ENCODE measurements at places on chromosomes 16 and 17.

- no peak for DNase-seq
These were observed 825 bp downstream of the HASPIN start for GRCh38 chr17:3724378-3725077.

DNA sequence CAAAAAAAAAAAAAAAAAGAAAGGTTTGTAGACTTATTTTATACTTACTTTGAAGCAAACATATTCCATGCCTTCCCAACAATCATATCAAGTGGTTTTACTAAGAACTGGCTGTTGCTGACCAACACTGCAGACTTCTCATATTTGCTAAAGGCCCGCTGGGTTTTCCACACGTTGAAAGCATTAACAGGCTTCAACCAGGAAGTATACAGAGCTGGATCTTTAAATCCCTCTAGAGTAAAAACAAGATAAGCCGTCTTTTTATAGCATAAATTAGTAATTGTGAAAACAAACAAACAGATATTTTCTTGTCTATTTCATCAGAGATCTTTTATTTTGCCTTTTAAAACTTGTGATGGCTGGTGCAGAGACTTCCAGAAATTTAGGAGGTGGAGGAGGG, 29.1 kb downstream of the TUBD1 start:
- no peak for DNase-seq

DNA sequence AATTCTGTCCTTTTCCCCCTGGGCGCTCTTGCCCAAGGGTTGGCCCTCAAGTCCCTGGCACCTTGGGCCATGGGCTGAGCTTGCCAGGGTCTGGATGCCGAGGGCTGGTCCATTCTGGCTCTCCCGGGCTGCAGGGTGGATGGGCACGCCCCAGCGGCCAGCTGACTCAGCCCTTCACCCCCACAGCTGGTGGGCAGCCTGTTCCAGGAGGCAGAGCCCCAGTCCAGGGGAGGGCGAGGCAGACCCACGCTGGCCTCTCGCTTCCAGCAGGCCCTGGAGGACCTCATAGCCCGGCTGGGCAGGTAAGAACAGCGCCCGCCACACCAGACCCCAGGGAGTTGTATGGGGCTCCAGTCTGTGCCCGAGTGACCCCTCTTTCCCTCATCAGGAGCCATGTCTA, 15.0 kb downstream of the MYO15B start:
- no peak for DNase-seq

GRCh38 chr17:39462631-39463375, 1.5 kb downstream of the CDK12 start:
- no peak for DNase-seq

- peak; percentile 18 for DNase-seq
These were observed at the start of gene P2RX1 for GRCh38 chr17:3915995-3916696. Gene P2RX1, minus strand, starts transcription at chr17:3916465. Its CDS starts 240 bp downstream, at chr17:3916225.

DNA sequence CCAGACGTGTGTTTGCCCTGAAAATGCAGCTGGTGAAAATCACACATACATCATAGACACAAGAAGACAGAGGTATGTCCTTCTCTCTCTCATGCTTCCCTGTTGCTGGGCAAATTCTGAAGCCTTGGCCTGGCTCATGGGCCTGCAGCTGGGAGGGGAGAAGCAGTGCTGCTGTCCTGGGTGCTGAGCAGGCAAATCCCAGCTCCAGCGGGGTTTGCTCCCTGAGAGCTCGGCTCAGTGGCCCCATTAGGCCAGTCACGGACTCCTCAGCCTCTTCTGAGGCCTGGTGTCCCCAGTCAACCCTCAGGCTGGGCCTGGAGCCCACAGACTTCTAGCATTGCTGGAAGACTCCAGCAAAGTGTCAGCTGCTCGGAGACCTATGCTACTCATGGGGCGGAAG, 11.7 kb downstream of the RHBDL3 start:
- DNase-seq, result no peak

DNA sequence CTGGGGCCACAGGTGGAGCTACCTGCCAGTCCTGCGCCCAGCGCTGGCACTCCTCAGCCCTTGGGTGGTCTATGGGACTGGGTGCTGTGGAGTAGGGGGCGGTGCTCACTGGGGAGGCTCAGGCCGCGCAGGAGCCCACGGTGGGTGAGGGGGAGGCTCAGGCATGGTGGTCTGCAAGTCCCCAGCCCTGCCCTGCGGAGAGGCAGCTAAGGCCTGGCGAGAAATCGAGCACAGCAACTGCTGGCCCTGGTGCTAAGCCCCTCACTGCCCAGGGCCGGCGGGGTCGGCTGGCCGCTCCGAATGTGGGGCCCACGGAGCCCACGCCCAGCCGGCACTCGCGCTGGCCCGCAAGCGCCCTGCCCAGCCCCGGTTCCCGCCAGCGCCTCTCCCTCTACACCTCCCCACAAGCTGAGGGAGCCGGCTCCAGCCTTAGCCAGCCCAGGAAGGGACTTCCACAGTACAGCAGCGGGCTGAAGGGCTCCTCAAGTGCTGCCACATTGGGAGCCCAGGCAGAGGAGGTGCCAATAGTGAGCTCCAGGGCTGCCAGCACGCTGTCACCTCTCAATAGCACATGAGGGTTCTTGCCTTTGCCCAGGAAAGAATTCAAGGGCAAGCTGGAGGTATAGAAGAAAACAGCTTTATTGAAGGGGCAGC, 11.0 kb upstream of the EEF2KMT start:
- DNase-seq, result no peak

DNA sequence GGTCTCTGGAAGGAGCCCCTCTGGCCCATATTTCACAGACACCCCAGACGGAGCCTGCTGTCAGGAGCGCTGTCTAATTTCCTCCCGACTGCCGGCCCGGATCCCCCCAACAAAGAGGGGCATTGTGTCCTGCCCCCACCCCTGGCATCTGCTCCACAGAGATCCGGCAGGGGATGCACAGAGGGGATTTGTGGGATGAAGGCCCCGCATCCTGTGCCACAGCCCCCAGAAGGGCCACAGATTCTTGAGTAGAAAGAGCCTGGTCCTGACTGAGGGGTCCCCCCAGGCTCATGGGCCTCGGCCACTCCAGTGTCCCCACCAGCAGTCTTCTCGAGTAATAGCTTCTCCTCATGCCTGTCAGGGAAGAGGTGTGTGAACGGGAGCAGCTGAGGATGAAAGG, 29.5 kb downstream of the MEOX1 start:
- DNase-seq, result no peak

DNA sequence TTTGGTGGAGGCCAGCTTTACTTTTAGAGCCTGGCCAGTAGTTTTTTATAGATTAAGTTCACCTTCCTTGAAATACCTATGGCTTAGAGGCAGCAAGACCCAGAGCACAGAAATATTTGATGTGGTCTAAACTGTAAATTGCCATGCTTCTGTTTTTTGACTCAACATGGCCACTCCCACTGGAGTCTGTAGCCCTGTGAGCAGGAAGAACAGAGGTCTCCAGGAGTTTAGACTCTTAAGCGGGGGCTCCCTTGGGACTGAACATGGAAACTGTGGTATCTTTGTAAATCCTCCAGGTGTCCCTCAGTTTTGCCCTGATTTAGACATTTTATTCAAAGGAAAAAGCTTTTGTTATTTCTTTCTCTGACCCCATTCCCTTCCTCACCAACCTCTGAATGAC, 145.6 kb downstream of the FTO start:
- no peak for DNase-seq

- DNase-seq, result no peak
These were observed 98.6 kb downstream of the KPNA2 start for GRCh38 chr17:68134046-68134637.

GRCh38 chr16:79876332-79876730, 275.8 kb upstream of the MAF start:
- DNase-seq, result no peak

DNA sequence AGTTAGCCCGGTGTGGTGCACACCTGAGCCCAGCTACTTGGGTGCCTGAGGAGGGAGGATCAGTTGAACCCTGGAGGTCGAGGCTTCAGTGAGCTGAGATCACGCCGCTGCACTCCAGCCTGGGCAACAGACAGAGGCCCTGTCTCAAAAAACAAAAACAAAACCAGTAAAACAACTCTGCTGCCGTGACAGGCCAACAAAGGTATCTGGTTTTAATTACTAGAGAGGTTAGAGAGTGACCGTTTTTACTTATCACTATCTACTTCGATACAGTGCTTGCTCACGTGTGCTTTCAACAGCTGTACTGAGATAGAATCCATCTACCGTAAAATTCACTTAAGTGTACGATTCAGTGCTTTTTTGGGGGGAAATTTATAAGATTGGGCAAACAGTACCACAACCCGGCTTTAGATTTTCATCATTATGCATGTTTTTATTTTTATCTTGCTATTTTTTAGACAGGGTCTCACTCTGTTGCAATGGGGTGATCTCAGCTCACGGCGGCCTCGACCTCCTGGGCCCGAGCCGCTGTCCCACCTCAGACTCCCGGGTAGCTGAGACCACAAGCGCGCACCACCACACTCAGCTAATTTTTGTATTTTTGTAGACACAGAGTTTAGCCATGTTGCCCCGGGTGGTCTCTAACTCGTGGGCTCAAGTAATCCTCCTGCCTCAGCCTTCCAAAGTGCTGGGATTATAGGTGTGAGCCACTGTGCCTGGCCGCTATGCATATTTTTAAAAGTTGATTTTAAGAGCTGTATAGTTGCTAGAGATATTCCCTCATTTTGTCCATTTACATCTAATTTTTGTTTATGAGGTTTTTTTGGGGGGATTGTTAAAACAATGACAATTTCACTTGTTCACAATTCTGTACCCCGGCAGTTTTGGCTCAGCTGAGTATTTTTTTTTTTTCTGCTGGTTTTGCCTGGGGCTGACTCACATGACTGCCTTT, 30.9 kb downstream of the SERPINF1 start:
- no peak for DNase-seq

- no peak for DNase-seq
These were observed 291.8 kb downstream of the SOX9 start for GRCh38 chr17:72412650-72413076.

- DNase-seq, result peak; percentile 40
These were observed 150.7 kb downstream of the SOCS1 start for GRCh38 chr16:11105038-11105903.

DNA sequence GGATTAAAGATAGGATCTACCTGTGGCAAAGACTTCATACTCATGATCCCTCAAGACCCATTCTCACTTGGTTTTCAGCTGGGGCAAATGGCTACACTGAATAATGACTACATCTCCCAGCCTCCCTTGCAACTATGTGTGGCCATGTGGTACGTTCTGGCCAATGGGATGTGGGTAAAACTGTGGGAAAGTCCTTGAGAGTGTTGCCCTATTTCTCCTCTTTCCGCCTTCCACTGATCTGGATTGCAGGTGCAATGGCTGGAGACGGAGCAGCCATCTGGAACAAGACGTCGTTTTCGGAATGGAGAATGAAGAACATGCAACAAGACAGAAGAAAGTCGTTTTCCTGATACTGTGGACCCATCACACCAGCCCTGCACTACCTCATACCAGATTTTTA, 48.5 kb downstream of the HAPSTR1 start:
- DNase-seq, result no peak

DNA sequence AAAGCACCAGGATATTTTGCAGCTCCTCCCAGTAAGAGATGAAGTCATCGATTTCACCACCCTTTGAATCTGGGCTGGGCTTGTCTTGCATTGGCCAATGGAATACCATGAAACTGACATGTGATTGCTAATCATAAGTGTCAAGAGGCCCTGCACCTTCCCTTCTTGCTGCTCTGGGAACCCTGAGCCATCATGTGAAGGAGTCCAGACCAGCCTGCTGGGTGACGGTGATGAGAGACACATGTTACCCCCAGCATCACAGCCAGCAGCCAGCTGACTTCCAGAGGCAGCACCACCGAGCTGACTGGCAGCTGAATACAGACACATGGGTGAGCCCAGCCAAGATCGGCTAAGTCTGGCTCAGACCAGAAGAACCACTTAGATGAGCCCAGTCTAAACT, 43.6 kb upstream of the CACNG4 start:
- no peak for DNase-seq

DNA sequence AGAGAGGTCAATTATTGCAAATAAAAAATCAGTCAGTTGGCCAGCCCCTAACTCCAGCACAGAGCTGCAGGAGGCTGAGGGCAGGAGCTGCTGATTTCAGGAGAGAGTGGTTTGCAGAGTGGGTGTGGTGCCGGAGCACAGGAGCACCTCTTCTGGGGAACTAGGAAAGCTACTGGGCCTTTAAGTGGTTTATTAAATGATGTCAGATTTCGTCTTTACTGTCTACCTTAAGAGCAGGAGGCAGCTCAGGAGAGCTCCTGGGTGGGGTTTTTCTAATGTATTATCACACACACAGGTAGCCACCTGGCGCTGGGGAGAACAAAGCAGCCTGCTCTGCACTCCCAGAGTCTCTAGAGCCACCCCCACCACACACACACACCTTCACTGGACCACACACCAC, 11.5 kb upstream of the HAS3 start:
- no peak for DNase-seq

DNA sequence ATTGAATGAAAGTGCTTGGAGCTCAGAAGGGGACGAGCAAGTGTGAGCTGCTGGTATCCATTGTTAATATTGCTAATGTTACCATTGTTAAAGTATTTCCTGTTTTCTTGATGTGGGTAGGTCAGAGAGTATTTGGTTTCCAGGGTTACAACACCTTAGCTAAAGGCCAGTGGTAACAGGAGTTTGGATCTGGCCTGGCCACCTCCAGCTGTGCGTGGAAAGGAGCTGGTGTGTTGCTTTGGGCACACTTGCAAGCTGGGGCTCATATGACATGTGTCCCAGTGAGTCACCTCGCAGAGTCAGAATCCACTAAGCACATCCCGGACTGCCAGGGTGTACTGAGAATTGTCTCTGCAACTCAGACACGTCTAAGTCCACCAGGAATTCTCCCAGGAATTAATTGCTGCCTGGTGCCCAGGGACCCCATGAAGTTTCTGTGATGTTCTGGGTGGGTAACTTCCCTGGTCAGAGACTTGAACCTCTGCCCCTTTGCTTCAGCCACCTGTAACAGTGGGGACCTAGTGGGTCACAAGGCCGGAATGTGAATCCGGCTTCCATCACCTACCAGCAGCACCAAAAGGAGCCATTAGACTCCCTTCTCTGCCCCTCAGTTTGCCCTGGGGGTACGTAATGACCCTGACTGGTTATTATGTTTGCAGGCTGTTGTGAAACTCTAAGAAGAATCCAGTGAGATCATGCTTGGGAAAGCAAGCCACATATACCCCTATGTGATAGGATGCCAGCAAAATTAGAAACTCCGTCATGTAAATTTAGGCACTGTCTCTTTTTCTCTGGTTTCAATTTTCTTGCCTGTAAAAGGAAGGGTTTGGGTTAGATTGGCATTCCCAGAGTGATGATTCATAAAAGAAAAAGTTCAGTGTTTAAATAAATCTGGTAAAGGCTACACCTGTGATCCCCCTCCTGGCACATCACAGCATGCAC, 12.8 kb downstream of the SLC6A2 start:
- DNase-seq, result no peak

GRCh38 chr16:78786635-78787034, 687.2 kb downstream of the WWOX start:
- DNase-seq, result no peak

DNA sequence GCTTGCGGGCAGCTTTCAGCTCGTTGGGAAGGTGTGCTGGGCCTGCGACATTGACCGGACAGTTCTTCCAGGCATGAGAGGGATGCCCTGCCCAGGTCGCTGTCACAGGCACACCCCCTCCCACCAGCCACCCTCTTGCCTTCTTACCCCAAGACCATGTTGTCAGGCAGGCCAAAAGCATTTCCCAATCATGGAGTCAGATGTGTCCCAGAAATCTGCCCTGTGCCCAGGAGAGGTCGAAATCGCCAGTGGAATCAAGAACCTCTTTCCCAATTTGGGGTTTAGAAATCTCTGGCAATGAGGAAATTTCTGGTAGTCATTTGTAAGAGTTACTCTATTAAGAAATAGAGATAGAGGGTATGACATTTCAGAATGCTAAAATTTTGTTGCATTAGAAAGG, 177.1 kb downstream of the RAB11FIP4 start:
- DNase-seq, result no peak

GRCh38 chr17:78694805-78695531, 87.1 kb downstream of the CYTH1 start:
- no peak for DNase-seq

- DNase-seq, result no peak
These were observed 2.1 kb downstream of the ZNF764 start for GRCh38 chr16:30556125-30556473.

Data from activated naive CD4-positive, alpha-beta T cell treated with Interleukin-2 at 50 U/mL for 16 hours (primary cell).